ENCODE measurements at places on chromosomes 7 and 10.

GRCh38 chr7:111357691-111358090 is 204.6 kb downstream of the IMMP2L start:
- DNase-seq = no peak

DNA sequence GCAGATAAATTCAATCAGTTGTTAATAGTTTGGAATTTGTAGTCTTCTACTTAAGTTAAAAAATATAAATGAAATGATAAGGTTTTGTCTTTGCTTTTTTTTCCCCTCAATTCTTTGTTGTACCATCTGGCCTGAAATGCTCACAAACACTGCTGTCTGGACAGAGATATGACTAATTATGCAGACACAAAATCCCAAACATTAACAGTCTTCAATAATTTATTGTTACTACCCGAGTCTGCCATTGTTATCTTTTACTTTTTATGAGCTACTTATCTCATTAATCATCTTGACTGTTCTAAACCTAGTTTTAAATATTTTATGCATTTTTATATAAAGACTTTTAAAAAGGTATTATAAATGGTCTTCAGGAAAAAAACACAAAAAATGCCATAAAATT is 64.7 kb upstream of the THSD7A start:
- no peak for DNase-seq

GRCh38 chr10:131975003-131975402 is 6.7 kb downstream of the BNIP3 start:
- no peak for DNase-seq

GRCh38 chr10:50613726-50614443 is 9.9 kb downstream of the SGMS1 start:
- no peak for DNase-seq

- no peak for DNase-seq
Observed at GRCh38 chr7:128110641-128111364, 79.6 kb upstream of the LRRC4 start.

DNA sequence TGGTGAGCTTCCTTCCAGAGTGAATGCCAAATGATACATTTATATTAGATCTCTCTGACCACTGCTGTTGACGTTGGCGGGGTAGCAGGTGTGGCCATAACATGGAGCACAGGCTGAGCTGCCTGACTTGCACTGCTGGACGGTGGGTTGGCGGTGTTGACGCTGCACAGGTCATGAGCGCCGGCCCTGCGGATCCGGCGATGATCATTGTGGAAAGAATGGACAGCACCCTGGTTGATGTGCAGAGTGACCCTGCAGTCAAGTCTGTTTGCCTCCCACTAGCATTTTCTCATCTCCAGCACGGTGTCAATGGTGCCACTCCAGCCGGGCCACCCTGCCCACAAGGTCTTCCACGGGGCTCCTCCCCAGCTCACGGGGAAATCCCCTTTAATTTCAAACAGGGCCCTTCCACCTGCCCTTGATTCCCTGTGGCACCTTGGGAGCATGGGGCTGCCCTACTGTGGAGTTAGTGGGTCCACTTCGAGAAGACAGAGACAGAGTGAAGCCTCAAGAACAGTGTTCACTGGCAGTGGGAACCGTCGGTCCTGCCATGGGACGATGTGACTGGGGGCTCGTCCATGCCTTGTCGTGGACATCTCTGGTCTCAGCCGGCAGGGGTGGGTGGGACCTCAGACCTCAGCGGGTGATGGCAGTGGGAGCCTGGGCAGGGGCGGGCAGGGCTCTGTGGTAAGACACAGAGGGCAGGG is 613.5 kb downstream of the PTPRN2 start:
- no peak for DNase-seq

GRCh38 chr10:28382525-28383269 is 79.8 kb upstream of the MPP7 start:
- no peak for DNase-seq

DNA sequence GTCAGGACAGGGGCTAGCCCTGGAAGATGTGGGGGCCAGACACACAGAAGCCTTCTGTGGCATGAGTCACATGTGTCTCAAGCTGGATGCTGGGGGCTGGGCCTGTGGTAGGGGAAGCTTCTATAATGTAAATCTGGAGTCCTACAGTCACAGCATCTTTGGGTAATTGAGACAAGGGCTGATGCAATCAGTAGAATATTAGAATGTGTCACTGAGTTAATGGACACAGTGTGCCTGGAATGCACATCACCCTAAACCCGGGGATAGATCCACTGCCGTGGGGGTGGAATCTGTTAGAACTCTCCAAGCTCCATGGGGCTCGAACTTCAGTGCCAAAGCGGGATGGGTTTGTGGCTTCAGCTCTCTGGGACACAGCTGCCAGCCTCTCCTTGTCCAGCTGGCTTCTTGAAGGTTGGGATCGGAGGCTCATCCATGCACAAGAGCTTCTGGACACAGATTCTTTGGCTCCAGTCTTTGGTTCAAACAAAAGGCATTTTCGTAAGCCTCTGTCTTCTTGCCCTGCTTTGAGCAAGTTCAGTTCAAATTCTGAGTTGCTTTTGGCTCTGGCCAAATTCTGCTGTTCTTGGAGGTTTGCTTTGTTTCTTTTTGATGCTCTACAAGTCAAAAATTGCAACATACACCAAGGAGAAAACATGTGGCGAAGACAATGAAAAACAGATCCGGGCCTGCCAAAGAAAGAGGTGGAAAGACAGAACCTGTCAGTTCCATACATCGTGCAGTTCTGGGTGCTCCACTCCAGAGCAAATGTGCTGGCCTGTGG is 194.8 kb upstream of the ZNF32 start:
- no peak for DNase-seq

- no peak for DNase-seq
Observed at GRCh38 chr7:44394636-44395035, 69.2 kb upstream of the CAMK2B start.

GRCh38 chr7:45920502-45921380 is at the start of gene IGFBP3:
Gene IGFBP3 (minus strand): TSS chr7:45921272. CDS start chr7:45921140, 132 bp downstream.
- no peak for DNase-seq

GRCh38 chr10:11522821-11523245 is 88.6 kb downstream of the USP6NL start:
- DNase-seq = no peak

All from activated CD8-positive, alpha-beta memory T cell treated with anti-CD3 and anti-CD28 coated beads for 48 hours (primary cell).